Neural crest cell (in vitro differentiated cells): ENCODE measurements at places on chromosomes 3 and 15.

- no peak overlapping the region for H3K4me3 ChIP-seq
- no peak for DNase-seq
- no peak overlapping the region for H3K27ac ChIP-seq
- no peaks in the 10 kb centered on the region for H3K36me3 ChIP-seq
These were observed 54.6 kb downstream of the CCR3 start for GRCh38 chr3:46296826-46297225.

- no peaks in the 10 kb centered on the region for H3K27me3 ChIP-seq
- no peaks in the 10 kb centered on the region for H3K36me3 ChIP-seq
- no peak overlapping the region for H3K27ac ChIP-seq
These were observed 856 bp downstream of the TMEM40 start for GRCh38 chr3:12758025-12758781.

- H3K4me1 ChIP-seq: peaks cover 9% of the 10 kb centered on the region
- no peaks in the 10 kb centered on the region for H3K36me3 ChIP-seq
- no peak overlapping the region for H3K4me3 ChIP-seq
- DNase-seq: no peak
These were observed 139.5 kb upstream of the RBMS3 start for GRCh38 chr3:29141197-29141917.

DNA sequence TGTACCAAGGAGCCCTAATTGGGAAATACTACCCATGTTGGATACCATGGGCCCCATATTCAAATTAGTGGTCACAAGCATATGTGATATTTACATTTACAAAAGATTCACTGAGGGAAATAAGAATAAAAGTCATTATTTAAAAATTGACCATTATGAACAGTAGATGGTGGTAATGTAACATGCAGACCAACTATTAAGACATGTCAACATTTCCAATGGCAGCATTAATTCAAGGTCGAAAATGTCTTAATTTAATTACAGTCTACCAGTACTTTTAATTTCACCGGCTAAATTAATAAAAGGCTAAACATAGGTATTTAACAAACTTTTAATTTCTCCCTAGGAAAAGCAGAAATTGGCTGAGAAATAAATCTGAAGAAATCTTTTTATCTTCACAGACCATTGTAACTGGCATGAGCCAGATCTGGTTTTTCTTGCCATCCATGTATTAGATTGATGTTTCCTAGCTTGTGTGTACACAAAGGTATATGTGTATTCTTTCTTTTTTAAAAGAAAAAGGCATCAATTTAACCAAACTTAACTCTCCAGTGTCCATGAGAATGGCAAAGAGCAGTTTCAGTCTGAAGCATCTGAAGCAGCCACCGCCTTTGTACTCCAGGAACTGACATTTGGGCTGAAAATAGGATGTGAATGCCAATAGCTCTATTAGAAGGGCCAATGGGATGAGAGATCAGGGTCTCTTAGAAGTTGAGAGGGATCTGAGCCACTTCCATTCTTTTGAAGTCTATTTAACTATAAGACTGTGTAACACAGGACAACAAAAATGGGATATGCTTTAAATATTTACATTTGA lies 26.6 kb downstream of the NEK11 start:
- no peak for DNase-seq
- no peaks in the 10 kb centered on the region for H3K27me3 ChIP-seq
- no peak overlapping the region for H3K27ac ChIP-seq
- peaks cover 10% of the 10 kb centered on the region for H3K4me1 ChIP-seq

GRCh38 chr15:39312984-39313383 lies 267.9 kb upstream of the THBS1 start:
- no peaks in the 10 kb centered on the region for H3K36me3 ChIP-seq
- H3K27ac ChIP-seq: no peak overlapping the region
- no peaks in the 10 kb centered on the region for H3K4me1 ChIP-seq
- no peak overlapping the region for H3K4me3 ChIP-seq

DNA sequence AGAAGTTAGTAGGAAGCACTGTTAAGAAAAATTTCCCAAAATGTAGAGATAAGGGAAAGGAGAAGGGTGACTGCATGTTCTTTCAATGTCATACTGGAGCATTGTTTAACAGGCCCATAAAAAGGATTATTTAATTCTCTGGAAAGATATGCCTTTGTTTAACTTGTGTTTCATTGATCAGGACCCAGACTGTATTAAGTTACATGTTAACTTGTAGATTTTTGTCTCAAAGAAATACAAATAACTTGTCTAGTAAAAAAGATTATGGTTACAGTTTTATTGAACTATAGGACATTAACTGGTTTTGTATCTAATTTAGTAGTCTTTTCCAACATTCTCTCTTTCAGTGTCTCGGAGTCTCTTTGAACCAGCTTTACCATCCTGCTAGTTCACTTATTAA lies 49.7 kb upstream of the LMOD3 start:
- no peak overlapping the region for H3K27ac ChIP-seq
- H3K36me3 ChIP-seq: peaks cover 15% of the 10 kb centered on the region
- DNase-seq: no peak
- H3K4me3 ChIP-seq: no peak overlapping the region

- no peak for DNase-seq
- no peaks in the 10 kb centered on the region for H3K27me3 ChIP-seq
- H3K27ac ChIP-seq: no peak overlapping the region
- no peak overlapping the region for H3K4me3 ChIP-seq
- no peaks in the 10 kb centered on the region for H3K36me3 ChIP-seq
- H3K4me1 ChIP-seq: no peaks in the 10 kb centered on the region
These were observed 65.3 kb upstream of the SIAH2 start for GRCh38 chr3:150828261-150828660.

DNA sequence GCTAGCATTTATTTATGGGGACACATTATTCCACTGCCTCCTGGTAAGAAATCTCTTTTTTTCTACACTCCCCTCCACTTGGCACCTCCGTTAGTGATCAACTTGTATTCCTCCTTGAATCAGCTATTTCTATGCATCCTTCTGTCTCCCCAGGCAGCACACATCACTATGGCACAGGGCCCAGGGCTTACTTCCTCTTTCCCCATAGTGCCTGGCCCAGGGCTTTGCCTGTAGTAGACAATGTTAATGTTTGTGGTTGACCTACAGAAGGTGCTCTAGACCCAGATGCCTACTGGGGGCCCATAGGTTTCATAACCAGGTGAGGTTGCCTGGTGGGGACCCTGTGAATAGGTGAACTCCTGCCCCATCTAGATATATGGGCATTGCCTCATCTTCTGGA lies 44.9 kb downstream of the EPHB1 start:
- H3K36me3 ChIP-seq: peaks cover 3% of the 10 kb centered on the region
- no peak overlapping the region for H3K27ac ChIP-seq
- DNase-seq: no peak
- no peaks in the 10 kb centered on the region for H3K27me3 ChIP-seq
- no peak overlapping the region for H3K4me3 ChIP-seq
- H3K4me1 ChIP-seq: no peaks in the 10 kb centered on the region

GRCh38 chr3:141441381-141442364 lies 45.2 kb upstream of the RASA2 start:
- peak; percentile 61 for DNase-seq
- H3K27me3 ChIP-seq: no peaks in the 10 kb centered on the region
- H3K4me3 ChIP-seq: peak overlapping the region; percentile 13
- H3K27ac ChIP-seq: no peak overlapping the region

GRCh38 chr3:125651244-125651643 lies 55.9 kb upstream of the OSBPL11 start:
- DNase-seq: no peak
- no peak overlapping the region for H3K27ac ChIP-seq
- H3K27me3 ChIP-seq: no peaks in the 10 kb centered on the region
- H3K36me3 ChIP-seq: no peaks in the 10 kb centered on the region

- H3K27ac ChIP-seq: no peak overlapping the region
- H3K4me3 ChIP-seq: no peak overlapping the region
- H3K36me3 ChIP-seq: peaks cover 7% of the 10 kb centered on the region
- peaks cover 8% of the 10 kb centered on the region for H3K4me1 ChIP-seq
These were observed 43.1 kb downstream of the NUP210 start for GRCh38 chr3:13377021-13377420.

- peak; percentile 18 for DNase-seq
- H3K4me1 ChIP-seq: no peaks in the 10 kb centered on the region
- peaks cover 3% of the 10 kb centered on the region for H3K27me3 ChIP-seq
- H3K36me3 ChIP-seq: peaks cover 5% of the 10 kb centered on the region
- no peak overlapping the region for H3K4me3 ChIP-seq
These were observed 28.0 kb upstream of the GABRA5 start for GRCh38 chr15:26838742-26839460.

DNA sequence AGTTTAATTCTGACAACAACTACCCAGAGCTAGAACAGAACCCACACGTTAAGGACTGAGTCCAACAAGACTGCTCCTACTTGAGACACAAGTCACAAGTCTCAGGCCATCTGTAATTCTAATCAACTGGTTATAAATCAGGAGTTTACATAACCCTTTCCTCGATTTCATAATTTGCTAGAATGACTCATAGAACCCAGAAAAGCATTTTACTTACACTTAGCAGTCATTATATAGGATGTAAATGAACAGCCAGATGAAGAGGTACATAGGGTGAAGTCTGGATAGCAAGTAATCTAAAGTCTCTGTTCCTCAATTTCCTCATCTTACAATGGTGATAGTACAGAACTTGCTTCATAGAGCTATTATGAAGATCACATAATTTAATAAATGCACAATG lies 1018.2 kb downstream of the DIPK2A start:
- H3K27ac ChIP-seq: no peak overlapping the region
- DNase-seq: no peak
- no peak overlapping the region for H3K4me3 ChIP-seq
- no peaks in the 10 kb centered on the region for H3K36me3 ChIP-seq
